ENCODE measurements at places on chromosomes 12 and 14.

DNA sequence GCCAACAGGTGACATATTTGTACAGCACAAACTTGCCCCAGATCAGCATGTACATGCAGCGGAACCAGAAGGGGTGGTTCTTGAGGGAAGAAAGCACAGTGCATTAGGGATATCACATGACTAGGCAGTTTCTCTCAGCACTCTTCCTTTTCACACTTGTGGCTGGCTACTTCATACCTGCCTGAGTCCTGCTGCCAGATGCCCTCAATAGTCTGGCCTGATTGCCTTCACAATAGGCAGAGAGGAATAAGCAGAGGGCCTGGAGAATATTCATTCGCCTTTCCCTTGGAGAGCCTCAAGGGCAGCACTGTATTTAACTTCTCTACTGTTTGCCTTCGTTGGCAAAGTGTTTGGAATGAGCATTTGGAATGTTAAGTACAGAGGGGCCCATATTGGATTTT, 7.9 kb downstream of the EMG1 start:
- no peak for DNase-seq

DNA sequence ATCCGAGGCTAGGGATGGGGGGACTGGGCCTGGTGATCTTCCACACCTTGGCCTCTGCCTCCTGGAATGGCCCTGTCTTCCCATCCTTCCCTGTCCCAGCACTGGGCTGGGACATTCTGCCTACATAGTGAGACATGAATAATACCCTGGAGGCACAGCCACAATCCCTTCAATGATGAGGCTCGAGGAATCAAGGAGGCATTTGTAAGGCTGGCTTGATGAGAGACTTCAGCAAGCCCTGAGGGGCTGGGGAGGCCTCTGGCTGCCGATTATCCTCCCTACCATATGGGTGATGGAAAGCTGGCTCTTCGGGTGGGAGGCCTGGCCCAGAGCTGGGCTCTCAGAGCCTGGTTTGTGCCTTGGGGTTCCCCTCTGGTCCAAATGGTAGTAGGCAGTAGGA, 92.5 kb downstream of the CALM1 start:
- DNase-seq, result no peak

DNA sequence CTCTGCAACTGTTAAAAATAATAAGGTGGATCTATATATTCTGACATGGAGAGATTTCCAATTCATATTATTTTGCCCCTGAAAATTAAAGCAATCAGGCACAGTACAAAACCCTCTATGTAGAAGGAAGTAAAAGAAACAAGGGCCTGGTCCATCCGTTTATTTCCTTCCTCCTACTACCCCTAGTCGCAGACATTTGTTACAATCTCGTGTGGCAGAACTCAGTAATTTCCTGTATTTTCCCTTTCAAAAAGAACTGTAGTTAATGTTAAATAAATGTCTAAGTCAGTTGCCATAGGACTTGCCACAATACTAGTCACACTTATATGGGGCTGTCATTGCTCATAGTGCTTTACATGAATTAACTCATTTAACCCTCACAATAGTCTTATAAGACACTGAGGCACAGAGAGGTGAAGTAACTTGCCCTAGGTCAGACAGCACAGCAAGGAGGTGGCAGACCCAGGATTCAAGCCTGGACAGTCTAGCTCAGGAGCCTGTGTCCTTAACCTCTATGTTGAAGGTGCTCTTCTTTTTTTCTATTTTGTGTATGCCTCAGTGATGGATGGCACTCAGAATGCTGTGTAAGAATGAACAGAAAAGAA, 24.2 kb downstream of the NINJ2 start:
- no peak for DNase-seq

- no peak for DNase-seq
These were observed 2.9 kb upstream of the CACNB3 start for GRCh38 chr12:48815126-48816110.

- no peak for DNase-seq
These were observed 2.0 kb downstream of the PSME2 start for GRCh38 chr14:24144451-24144850.

DNA sequence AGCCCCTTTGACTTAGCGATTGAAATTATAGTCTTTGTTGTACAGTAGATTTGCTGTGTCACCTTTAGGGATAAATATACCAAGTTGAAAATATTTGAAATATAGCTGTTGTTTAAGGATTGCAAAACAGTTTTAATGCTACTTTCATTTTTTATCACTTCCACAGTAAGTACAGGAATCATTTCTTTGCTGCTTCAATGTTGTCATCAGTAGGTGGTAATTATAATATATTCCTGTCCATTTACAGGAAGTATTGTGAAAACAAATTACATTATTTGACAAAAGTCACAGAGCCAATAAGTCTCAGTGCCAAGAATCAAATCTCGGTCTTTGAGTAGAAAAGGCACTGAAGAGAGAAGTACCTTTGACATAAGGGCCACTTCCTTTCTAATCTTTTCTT, 342.6 kb upstream of the RGS6 start:
- DNase-seq, result no peak

GRCh38 chr14:68563251-68564131, 229.4 kb downstream of the ZFP36L1 start:
- no peak for DNase-seq

- no peak for DNase-seq
These were observed 12.8 kb downstream of the DUSP6 start for GRCh38 chr12:89339526-89339925.

GRCh38 chr12:94763462-94763861, 113.1 kb upstream of the TMCC3 start:
- DNase-seq, result no peak

DNA sequence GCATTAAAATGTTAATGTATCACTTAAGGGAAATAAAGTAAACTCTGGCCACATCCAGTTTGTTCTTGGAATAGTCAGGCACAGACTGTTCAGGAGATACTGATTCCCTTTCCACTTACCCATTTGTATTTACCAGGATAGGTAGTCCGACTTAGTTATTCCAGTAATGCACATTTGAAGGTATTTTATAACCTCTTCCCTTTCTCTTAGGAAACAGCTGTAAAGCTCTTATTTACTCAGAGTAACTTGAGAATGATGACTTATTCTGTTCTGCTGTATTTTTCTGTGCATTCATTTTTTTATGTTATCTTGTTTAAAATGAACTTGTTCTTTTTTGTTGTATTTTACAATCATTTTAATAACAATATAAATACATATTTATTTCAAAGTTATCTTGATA, 78.0 kb downstream of the METTL25 start:
- DNase-seq, result no peak

DNA sequence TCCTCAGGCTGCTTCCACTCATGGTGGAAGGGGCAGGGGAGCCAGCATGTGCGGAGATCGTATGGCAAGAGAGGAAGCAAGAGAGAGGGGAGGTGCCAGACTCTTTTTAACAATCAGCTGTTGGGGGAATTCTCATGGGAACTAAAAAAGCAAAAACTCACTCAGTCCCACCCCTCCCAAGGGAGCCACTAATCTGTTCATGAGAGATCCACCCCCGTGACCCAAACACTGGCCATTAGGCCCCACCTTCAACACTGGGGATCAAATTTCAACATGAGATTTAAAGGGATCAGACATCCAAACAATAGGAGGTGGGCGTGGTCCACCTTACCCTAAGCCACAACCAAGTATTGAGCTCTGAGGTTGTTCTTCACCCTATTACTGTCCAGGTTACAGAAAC, 375.1 kb downstream of the GRIN2B start:
- DNase-seq, result no peak

DNA sequence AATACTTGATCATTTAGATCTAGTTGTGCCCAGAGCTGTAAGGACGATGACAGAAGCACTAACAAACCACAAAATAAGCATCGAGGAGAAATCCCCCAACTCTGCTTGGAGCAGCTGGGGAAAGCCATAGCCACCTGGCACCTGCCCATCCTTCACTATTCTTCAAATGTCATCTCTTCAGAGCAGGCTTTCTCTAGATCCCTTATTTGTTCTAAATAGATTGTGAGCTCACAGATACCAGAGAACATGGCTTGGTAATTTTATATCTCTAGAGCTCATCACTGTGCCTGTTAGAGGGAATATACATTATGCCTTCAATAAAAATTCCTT, 50.9 kb downstream of the GRIP1 start:
- DNase-seq, result no peak

DNA sequence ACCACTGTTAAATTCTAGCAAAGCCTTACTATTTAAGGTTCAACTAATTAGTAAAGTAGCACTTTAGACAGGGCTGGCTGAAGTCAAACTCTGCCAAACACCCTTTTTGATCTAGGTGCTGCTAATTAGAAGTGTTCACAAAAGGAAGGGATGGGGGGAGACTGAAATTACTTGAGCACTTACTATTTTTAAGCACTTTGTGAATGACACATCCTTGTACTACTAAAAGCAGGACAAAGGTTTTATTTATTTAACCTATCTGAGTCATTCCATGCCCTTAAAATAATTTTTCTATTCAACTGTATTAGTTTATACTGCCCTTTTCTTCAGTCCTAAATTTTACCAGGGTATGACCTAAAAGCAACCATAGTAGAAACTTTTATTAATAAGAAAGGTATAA, 20.1 kb downstream of the MBIP start:
- no peak for DNase-seq

GRCh38 chr12:42534184-42534838, 55.2 kb downstream of the PRICKLE1 start:
- no peak for DNase-seq

DNA sequence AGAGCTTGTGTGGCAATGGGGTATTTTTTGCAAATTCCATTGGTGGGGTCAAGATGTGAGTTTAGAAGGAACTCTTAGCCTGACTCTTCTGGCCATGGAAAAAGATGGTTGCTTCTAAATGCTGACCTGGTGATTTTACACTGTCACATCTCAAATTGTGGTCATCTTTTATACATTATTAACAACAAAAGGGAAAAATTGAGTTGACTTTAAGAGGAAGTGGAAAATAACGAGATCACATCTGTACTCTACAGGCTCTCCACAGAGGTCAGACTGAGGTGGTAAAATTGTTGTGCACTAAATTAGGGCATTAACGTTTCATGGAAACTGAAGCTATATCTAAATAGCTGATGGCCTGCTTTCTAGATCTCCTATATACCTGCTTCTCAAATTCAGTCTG, 44.7 kb downstream of the PTPN11 start:
- no peak for DNase-seq

- DNase-seq, result no peak
These were observed 195.6 kb upstream of the PWP1 start for GRCh38 chr12:107490010-107490409.

- no peak for DNase-seq
These were observed 8.7 kb downstream of the CFAP251 start for GRCh38 chr12:121926874-121927706.

DNA sequence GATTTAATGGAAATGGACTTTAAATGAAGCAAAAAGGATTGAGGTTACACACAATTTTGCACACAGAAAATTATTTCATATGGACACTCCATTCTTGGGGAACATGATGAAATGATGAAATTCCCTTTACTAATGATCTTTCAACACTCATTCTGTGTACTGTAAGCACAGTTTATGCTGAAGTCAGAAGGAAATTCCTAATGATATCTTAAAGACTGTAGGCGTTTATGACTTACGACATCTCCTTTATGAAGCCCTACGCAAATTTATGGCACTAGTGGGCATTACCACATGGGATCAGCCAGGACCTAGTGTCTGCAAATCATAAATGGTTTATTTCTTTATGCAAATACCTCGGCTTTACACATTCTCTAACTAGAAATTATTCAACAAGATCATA, 97.9 kb upstream of the SOX5 start:
- no peak for DNase-seq

GRCh38 chr14:104924421-104925213, at the start of gene PLD4:
Gene PLD4 (plus strand): TSS chr14:104924879. CDS start chr14:104927141, 2,262 bp downstream.
- DNase-seq, result no peak

GRCh38 chr12:9851050-9851449, 18.1 kb downstream of the CLEC2B start:
- DNase-seq, result no peak

DNA sequence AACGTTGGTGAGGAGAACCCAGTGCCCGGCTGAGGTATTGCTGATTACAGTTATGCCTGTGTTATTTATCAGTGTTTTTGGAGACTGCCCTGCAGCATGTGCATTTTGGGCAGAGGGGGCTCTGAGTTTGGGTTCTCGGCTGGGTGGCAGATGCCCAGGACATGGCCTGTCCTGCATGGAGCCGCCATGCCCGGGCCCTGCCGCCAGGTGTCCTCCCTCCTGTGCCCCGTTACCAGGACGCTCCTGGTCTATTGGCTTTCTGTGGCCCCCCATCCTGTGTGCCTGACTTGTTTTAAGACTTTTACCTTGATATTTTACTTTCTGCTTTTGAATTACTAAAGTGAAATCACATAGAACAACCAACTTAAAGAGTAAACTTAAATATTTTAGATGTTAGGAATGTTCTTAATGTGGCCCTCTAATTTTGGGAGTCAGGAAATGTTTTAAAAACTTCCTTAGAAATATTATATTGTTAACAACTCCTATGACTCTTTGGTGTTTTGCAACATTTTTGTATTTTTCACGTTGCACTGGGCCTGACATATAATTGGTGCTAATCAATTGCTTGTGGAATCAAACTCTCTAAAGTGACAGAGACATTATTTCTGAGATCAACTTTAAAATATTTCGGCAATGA, 51.8 kb downstream of the PRIMA1 start:
- DNase-seq, result no peak

GRCh38 chr14:89394972-89395371, 22.1 kb downstream of the FOXN3 start:
- DNase-seq, result no peak

DNA sequence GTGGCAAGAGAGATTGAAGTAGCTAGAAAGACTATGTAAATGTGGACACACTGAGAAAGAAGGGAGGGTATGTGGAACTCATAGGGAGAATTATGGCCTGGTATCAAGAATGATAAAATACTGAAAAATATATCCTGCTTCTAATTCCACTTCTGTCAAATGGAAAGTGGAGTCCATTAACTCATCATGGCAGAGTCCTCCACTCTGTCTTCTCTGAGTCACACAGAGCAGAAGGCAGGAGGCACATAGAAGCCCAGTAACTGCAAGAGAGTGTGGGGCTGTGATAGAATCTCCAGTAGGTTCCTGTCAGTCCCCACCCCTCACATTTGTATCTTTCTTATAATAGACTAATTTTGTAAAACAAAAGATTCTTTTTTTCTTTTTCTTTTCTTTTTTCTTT, 223.7 kb downstream of the AKAP6 start:
- no peak for DNase-seq

- DNase-seq, result no peak
These were observed 30.5 kb upstream of the METAP2 start for GRCh38 chr12:95443459-95443858.

DNA sequence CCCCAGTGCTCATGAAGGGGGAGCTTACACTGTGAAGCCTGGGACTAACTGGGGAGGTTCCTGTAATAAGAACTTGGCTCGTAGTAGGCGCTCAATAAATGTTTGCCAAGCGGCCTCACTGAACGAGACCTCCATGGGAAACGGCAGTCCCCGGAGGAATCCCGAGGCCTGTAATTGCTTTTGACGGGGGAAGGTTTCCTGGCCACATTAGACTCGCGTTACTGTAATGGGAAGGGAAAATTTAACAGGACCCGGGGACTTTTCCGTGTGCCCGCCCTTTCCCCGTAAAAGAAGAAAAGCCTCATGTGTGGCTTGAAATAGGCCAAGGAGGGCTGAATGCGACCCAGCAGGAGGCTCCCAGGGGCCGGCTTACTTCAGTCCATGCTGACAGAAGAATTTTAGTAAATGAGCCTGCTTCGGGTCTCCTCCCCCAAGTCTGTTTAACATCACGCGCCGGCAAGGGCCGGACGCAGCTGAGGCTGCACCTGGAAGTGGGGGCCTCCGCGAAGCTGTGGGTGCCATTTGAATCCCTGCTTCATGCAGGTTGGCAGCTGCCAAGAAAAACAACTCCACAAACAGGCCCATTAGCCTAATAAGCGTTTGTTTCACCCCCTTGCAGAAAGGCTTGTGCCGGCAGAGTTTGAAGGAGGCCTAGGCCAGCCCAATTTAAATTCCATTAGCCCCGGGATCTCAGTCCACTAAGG, 39.8 kb upstream of the PWP1 start:
- DNase-seq, result no peak

All from AG04449 (cell line).